ENCODE measurements at places on chromosomes 5 and 9.

DNA sequence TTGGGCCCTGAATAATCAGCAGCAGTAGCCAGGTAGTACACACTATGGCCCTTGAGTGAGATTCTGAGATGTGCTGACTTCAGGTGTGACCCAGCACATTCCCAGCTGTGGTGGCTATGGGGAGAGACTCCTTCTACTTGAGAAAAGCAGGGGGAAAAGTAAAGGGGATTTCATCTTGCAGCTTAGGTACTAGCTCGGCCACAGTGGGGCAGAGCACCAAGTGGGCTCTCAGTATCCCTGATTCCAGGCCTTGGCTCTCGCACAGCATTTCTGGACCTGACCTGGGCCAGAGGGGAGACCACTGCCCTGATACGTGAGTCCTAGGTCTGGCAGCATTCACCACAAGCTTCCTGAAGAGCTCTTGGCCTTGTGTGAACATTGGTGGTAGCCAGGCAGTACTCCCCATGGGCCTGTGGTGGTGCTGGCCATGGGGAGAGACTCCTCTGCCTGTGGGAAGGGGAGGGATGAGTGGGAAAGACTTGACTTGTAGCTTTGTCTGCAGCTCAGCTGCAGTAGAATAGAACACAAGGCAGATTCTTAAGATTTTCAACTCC is 27.6 kb downstream of the PTGS1 start:
- no peak for DNase-seq

- no peak for DNase-seq
Observed at GRCh38 chr9:108850293-108850897, 5.4 kb downstream of the ACTL7B start.

GRCh38 chr5:5011151-5011550 is 129.0 kb upstream of the ADAMTS16 start:
- no peak for DNase-seq

GRCh38 chr9:101398930-101399642 is 435 bp downstream of the ZNF189 start:
- DNase-seq = no peak

GRCh38 chr5:21686706-21687105 is 1166.4 kb downstream of the CDH12 start:
- no peak for DNase-seq

GRCh38 chr5:65919773-65920172 is 6.6 kb upstream of the ERBIN start:
- DNase-seq = no peak

DNA sequence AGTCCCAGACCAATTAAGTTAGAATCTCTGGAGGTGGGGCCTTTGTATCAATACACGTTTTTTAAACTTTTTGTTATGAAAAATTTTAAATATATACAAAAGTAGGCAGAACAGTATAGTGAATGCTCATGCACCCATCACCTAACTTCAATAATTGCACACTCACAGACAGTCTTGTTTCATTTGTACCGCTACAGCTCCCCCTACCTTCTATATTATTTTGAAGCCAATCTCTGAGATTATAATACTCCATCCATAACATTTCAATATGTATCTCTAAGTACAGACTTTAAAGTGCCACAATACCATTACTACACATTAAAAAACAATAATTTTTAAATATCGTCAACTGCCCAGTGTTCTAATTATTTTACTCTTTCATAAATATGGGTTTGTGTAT is 32.9 kb downstream of the ISL1 start:
- no peak for DNase-seq

GRCh38 chr5:137268646-137269045 is 230.5 kb downstream of the SPOCK1 start:
- DNase-seq = no peak

- DNase-seq = no peak
Observed at GRCh38 chr9:20981486-20981885, 50.0 kb downstream of the HACD4 start.

GRCh38 chr5:176180339-176180738 is 57.9 kb upstream of the SIMC1 start:
- DNase-seq = no peak

Measured in stimulated activated CD8-positive, alpha-beta memory T cell treated with anti-CD3 and anti-CD28 coated beads, Interleukin-4, amount 100 ng/mL, for 1 hour (primary cell).